AG20443 (cell line): ENCODE measurements at places on chromosomes 11 and 22.

- DNase-seq, result no peak
Observed at GRCh38 chr22:49967706-49968208, 7.2 kb downstream of the PIM3 start.

GRCh38 chr11:128695539-128696221 is 1.8 kb downstream of the FLI1 start:
- no peak for DNase-seq

GRCh38 chr22:42887523-42888507 is 30.7 kb upstream of the ARFGAP3 start:
- DNase-seq, result no peak

GRCh38 chr11:133339495-133340140 is 192.7 kb downstream of the OPCML start:
- no peak for DNase-seq

DNA sequence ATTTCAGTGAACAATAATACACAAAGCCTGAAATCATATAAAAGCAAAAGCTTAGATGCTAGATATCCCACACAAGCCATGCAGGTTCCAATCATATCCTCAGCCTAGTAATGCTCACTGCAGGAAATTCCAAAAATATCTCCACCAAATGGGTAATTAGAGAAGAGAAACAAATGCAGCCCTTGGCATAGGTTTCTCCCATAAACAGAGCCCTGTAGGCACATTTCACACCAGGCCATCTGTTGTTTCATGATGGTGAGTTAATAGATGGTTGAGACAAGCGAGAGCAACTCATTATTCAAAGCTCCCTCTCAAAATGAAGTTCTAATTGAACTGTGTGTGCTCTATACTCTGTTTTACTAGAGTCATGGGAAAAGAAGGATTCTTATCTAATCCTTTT is 154.6 kb upstream of the TRPC6 start:
- DNase-seq, result no peak

GRCh38 chr11:80937842-80938241 is 1497.0 kb upstream of the TENM4 start:
- DNase-seq, result peak; percentile 33

DNA sequence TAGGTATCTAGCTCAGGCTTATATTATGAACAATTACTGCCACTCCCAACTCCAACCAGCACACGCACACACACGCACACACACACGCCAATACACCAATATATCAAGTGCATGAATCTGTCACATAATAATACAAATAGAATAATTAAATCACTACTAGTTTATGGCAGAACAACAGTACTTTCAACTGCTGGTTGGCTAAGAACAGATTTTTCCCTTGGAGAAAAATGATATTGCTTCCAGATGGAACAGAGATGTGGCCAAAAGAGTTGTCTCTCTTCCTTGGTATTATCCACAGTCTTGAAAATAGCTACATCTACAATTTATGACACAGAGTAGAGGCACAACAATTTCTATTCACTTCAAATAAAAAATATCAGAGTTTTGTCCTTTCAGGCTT is 538.3 kb upstream of the FAT3 start:
- DNase-seq, result no peak

DNA sequence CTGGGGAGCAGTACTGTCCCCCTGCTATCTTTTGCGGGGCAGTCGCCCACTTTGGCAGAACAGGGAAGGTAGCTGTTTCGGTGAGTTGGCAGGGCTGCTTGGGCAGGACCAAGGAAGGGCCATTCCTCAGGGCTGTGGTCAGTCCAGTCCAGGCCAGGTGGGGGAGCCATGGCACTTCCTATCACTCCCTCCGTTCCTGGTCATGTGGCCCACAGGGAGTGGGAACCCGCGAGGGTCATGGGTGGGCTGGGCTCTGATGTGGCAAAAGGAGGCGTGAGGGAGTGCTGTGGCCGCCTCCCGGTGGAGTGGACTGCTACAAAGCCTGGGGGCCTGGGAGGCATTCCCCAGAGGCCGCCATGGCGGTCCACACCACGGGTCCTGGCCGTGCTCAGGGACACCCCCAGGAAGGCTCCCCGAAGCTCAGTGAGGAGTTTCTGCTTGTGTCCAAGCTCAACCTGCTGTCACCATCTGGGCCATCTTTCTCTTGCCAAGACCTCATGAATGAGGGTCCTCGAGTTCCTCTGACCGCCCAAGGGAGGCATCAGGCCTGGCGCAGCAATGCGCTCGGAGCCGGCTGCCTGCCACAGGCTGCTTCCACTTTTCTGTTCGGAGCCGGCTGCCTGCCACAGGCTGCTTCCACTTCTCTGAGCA is 11.9 kb downstream of the CHID1 start:
- DNase-seq, result peak; percentile 33

GRCh38 chr22:44801476-44801875 is 49.1 kb downstream of the ARHGAP8 start:
- no peak for DNase-seq

DNA sequence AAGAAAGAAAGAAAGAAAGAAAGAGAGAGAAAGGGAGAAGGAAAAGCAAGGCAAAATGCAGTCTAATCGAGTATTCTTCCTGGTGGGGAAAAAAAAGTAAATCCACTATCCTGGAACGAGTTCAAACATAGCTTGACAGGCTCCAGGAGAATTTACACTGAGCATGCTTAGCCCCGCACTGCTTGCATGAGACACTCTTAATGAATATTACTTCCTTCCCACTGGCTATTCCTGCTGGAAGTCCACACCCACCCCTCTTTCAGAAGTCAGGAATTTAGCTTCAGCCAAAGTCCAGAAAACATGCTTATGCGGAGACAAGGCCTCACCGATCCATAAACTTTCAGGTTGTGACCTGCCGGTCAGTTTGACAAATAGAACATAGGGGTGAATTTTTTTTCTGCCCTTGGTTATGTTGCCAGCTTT is 251.8 kb upstream of the BLID start:
- DNase-seq, result peak; percentile 86

DNA sequence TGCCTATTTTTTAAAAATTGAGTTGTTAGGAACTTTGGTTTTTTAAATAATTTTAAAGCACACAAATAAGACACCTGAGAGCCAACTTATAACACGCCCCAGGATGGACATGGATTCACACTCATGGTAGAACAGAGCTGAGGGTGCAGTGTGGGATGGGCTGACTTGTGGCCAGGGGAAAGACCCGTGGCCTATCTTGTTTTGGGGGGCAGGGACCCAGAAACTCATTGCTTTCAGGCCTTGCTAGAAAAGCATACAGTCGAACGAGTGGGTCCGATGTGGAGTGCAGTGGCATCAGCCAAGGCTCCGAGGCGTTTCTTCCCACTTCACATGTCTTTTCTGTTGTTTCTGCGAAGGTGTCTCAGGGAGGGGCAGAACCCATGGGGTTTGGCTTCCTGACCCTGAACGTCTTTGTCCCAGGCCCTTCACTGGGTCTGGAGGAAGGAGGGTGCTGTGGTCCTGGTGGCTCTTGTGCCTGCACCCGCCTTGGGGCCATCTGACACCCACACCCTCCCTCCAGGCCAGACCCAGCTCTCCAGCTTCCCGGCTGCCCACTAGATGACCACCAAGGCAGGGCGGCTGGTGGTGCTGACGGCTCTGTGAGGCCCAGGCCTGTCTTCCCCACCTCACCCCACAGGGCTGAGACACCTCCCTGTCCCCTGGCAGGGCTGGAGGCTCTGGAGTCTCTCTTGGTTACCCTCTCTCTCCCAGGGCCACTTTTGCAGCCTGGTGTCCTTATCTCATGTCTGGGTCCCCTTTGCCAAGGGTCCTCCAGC is 120.8 kb downstream of the KCNQ1 start:
- DNase-seq, result no peak

- DNase-seq, result no peak
Observed at GRCh38 chr11:117591316-117592039, 205.5 kb downstream of the DSCAML1 start.

GRCh38 chr11:61972112-61972671 is 4.8 kb upstream of the FTH1 start:
- DNase-seq, result no peak

DNA sequence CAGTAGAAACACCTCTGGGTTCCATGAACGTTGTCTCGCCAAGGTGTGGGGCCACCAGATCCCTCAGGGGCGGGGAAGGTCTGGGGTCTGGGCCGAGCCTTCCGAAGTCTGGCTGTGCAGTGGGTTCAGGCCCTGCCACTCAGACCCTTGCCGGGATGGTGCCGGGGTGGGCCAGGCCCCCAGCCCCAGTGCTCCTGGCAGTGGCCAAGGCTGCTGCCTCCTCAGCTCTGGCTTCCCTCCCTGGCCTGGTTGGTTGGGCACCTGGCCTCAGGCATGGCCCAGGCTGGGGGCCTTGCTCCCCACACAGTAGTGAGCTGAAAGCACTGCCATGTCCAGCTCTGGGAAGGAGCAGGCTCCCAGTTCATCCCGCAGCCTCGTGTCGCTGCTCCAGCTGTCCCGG is 48.2 kb upstream of the PPARA start:
- no peak for DNase-seq

DNA sequence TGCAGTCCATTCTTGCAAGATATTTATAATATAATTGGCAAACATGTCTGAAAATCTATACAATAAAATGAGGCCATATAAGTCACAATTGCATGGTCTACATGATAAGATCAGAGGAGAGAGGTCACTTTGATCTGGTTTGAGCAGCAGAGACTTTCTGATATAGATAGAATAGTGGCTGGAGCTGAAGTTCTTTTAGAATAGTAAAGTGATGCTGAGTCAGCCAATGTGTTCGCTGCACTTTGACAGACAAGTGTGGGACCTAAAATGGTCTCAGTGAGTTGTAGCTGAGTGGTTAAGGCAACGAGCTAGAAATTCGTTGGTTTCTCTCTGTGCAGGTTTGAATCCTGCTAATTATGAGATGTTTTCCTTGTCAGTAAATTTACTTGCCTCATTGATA is 257.0 kb upstream of the C11orf87 start:
- DNase-seq, result no peak

GRCh38 chr11:95503047-95503446 is 272.0 kb upstream of the SESN3 start:
- no peak for DNase-seq

GRCh38 chr11:27347359-27348339 is 15.4 kb downstream of the CCDC34 start:
- no peak for DNase-seq

GRCh38 chr22:49575703-49576081 is 252.0 kb downstream of the BRD1 start:
- no peak for DNase-seq

- DNase-seq, result peak; percentile 51
Observed at GRCh38 chr11:62108017-62108750, 15.6 kb upstream of the INCENP start.

DNA sequence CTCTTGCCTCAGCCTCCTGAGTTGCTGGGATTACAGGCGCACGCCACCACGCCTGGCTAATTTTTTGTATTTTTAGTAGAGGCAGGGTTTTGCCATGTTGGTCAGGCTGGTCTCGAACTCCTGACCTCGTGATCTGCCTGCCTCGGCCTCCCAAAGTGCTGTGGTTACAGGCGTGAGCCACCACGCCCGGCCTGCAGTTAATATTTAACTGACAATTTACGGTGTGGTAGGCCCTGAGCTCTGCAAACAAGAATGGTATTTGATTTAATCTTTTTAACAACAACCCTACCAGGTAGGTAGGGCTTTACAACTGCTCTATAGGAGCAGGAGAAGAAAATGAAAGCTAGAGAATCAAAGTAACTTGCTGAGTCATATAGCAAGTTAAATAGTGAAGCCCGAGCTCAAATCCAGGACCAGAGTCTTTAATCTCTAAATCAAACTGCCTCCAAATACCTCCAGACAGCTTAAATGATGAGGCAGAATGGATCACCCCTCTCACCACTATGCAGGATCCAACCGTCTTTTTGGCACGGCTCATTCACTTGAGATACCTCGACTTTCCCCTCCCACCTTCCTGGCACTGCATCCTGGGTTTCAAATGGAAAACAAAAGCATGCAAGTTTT is 9.4 kb downstream of the UEVLD start:
- DNase-seq, result no peak

- no peak for DNase-seq
Observed at GRCh38 chr11:131511794-131512193, 141.4 kb downstream of the NTM start.

DNA sequence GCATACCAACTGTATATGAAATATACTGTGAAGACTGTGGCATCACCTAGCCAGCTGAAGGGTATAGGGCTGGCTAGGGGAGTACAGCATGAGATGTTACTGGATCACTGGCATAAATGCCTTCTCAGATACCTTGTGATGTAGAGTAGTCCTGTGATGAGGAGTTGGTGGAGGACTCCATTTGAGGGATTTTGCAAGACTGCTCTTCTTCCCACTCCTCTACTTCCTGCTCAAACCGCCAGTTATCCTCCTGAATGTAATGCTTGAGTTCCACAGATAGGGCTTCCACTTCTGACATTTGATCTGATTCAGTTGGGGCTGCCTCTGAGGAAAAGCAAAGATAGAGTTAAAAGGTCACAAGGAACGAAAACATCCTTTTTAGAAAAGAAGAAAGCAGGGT is 29.3 kb downstream of the CLDN25 start:
- no peak for DNase-seq

GRCh38 chr11:116916052-116916451 is 78.6 kb upstream of the APOA1 start:
- DNase-seq, result no peak

DNA sequence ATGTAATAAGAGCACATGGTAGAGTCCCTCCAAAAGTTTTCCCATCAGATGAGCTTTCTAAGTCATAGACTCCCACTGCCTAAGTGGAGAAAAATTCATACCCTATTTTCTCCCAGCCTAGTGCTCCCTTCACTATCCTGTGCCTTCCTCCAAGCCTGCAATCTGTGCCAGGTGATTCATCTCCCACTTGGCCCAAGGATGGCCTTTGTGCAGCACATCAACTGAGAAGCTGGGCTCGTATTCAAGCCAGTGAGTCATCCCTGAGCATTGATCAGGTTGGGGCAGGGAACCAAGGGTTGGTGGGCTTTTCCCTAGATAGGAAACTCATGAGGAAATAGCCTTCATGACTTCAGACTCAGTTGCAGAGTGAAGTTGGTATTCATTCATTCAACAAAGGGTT is 64.6 kb downstream of the PANX1 start:
- DNase-seq, result peak; percentile 66

DNA sequence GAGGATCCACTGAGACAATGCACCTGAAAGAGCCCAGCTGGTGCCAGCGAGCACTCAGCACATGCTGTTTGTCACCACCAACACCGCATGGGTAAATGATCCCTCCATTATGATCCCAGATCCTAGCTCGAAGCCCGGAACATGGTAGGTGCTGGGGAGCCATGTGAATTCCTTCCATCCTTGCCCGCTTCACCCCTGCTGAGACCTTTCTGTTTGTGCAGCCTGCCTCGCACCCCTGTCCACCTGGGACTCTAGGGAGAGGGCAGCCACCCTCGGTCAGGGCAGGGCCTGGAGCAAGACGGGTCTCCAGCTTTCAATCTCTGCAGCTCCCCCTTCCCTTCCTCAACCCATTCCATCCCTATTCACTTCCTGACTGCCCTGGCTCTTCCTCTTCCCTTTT is 116.2 kb upstream of the ALX4 start:
- DNase-seq, result no peak

- DNase-seq, result no peak
Observed at GRCh38 chr22:42642806-42643633, 2.6 kb upstream of the ATP5MGL start.
